Stimulated activated CD8-positive, alpha-beta memory T cell treated with anti-CD3 and anti-CD28 coated beads, Interleukin-2, amount 100 ng/mL, for 1 hour (primary cell): ENCODE measurements at places on chromosomes 1 and 21.

GRCh38 chr1:199102239-199102638, 463.4 kb downstream of the PTPRC start:
- no peak for DNase-seq

GRCh38 chr1:236523704-236524141, at the start of gene LGALS8:
Gene LGALS8, plus strand, starts transcription at chr1:236523982. Its CDS starts 2,089 bp downstream, at chr1:236526071.
- peak; percentile 76 for DNase-seq

- DNase-seq = no peak
These were observed 6.2 kb downstream of the CCDC17 start for GRCh38 chr1:45617618-45618017.

GRCh38 chr1:17260264-17260663, 11.4 kb downstream of the PADI3 start:
- DNase-seq = no peak

- DNase-seq = no peak
These were observed 16.0 kb downstream of the HTR6 start for GRCh38 chr1:19680644-19681043.

- DNase-seq = no peak
These were observed 6.9 kb downstream of the RIPK4 start for GRCh38 chr21:41759926-41760325.

DNA sequence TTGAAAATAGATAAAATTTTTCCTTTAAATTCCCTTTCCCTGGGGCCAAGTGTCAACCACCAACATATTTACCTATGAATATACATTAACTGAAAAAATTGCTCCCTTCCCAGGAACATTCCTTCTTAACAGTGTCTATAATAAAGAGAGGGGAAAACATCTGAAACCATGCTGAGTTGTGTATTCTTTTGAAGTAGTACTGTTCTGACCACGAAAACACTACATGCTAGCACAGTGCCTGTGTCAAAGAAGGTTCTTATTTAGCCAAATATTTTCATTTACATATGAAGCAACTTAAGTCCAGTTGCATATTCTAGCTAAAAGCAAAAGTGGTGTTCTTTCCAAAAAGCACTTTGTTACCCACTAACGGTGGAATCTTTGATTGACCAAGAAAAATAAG, 311.2 kb downstream of the VAV3 start:
- no peak for DNase-seq

GRCh38 chr1:214632091-214632490, 29.1 kb downstream of the CENPF start:
- DNase-seq = no peak

- no peak for DNase-seq
These were observed 45.7 kb downstream of the MTF2 start for GRCh38 chr1:93124556-93125355.

DNA sequence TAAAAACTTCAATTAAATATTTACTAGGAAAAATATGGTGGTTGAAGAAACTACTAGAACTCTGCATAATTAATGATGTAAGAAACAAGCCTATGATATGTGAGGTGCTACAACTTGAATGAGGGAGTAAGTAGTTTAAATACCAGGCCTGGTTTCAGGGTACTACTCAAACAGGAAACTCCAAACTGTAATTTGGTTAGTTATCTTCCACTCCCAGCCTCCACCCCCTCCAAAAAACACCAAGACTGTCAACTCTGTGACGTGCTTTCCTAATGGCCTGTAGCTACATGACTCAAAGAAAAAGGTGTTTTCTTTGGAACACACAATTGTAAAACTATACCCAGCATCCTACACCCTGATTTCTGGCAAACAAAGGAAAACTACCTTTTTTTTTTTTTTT, 55.9 kb upstream of the RCC1 start:
- DNase-seq = no peak

DNA sequence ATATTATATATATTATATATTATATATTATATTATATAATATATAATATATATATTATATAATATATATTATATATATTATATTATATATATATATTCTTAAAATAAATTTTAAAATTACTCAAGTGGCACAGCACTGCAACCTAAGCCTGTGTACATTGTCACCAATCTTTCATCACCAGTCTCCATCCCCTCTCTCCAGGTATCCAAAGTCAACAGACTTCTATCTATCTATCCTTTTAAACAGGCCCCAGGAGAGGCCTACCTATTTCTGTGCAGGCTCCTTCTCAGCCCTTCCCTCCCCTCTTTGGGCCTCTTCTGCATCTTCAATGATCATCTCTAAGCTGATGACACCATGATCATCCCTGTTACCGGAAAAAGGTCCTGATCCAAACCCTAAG, 111.7 kb downstream of the RHOU start:
- DNase-seq = no peak

DNA sequence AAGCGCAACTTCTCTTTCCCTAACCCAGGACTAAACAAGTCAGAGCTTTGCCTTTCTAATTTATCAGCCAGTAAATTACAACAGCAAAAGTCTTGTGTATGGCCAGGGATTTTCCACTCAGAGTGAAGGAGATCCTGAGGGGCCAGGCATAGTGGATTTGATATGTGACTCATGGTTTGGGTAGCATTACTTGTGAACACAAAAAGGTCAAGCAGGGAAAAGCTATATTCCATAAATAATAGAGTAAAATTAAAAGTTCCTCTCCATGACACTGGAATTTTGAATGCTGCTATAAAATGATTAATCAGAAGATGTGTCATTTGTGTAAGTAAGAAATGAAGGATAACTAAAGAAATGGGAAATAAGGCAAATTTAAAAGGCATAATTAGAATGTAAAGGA, 284.8 kb downstream of the HLX start:
- DNase-seq = no peak

DNA sequence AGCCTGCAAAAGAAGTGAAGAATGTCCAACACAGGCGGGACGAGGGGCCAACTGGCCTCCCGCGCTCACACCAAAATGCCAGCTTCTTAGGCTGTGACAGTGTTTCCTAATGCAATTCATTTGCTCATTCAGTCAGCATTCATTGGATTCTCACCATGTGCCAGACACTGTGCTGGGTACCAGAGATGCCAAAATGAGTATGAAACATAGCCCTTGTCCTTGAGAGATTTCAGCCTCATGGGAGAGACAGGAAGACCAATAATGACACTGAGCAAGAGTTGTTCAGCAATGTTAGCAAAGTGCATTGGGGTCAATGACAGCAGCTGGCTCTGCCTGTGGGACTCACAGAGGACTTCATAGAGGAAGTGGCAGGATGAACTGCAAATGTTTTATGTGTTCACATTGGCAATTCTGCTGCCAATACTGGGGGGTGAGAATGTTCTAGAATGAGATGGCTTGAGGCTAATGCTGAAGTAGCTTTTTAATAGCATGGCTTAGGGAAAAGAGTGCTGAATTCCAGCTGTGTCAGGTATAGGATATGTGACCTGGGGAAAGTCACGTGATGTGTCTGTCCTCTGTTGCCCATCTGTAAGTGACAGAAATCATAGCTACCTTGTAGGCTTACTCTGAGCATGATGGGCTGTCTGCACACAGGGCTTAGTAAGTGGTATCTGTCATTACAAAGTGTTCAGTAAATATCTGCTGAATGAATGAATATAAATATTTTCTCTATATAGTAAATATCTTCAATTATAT, 58.3 kb upstream of the KIF26B start:
- DNase-seq = no peak

- no peak for DNase-seq
These were observed 3.3 kb upstream of the SSBP3 start for GRCh38 chr1:54409156-54410142.

DNA sequence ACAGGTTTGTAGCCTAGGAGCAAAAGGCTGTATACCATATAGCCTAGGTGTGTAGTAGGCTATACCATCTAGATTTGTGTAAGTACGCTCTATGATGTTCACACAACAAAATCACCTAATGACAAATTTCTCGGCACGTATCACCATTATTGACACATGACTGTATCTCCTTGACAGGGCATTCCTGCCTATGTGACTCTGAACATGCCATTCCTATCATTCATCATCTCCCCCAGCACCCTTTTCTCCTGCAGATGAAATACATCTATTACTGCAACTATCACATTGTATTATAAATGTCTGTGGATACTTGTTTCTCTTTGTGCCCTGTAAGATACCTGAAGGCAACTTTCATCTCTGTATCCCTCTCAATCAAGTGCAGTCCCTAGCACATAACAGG, 29.9 kb downstream of the TP53BP2 start:
- DNase-seq = no peak

DNA sequence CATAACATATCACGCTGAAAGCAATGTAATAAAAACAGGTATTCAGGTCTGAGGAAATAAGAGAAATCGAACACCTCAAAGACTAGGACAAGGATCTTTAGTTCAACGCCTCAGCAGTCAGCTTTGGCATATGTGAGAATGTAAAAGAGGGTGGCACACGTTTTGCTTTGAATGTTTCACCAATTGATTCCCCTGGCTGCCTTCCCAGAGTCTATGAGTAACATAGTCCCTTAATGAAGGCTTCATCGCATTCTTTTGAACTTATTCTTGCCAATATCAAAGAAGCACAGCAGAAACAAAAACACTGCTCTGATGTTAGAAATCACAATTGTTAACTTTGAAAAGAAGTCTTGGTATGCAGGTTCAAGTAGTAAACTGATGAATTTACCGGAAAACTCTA, 764.8 kb downstream of the ADGRL2 start:
- no peak for DNase-seq

GRCh38 chr1:168867941-168868634, 139.1 kb upstream of the DPT start:
- no peak for DNase-seq

DNA sequence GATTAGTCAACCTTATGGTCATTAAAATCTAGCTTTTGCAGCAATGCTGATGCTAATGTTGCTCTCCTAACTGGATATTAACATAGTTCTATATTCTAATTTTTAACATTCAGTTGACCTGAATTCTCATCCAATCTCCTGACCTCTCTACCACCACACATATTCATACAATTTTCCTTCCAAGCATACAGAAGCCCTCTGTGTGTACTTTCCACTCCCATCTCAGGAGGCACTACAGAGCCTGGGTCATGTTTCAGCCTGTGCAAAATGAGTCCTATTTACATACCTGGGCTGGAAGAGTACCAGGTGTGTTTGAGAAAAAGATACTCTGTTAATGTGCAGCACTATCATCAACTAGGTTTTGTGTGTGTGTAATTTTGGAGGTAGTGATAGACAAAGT, 486.3 kb downstream of the NEGR1 start:
- DNase-seq = no peak

GRCh38 chr1:31300193-31300592, 3.4 kb downstream of the ZCCHC17 start:
- no peak for DNase-seq

DNA sequence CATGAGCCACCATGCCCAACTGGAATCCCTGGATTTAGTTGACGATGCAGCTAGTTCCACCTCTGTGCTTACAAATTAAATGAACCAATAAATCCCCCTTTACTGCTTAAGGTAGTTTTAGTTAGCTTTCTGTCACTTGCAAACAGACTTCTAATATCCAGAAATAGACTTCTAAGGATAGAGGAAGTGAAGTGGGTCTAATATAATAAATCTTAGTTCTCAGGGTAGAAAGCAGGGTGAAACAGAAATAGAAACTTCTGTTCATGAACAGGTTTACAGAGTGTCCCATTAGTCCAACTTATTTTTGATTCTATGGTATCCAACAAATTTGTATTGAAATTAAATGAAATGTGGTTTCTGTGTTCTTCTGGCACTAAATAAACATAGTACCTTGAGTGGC, 20.1 kb downstream of the BCAS2 start:
- no peak for DNase-seq

- DNase-seq = no peak
These were observed 11.1 kb downstream of the LRRC3 start for GRCh38 chr21:44466351-44466954.

DNA sequence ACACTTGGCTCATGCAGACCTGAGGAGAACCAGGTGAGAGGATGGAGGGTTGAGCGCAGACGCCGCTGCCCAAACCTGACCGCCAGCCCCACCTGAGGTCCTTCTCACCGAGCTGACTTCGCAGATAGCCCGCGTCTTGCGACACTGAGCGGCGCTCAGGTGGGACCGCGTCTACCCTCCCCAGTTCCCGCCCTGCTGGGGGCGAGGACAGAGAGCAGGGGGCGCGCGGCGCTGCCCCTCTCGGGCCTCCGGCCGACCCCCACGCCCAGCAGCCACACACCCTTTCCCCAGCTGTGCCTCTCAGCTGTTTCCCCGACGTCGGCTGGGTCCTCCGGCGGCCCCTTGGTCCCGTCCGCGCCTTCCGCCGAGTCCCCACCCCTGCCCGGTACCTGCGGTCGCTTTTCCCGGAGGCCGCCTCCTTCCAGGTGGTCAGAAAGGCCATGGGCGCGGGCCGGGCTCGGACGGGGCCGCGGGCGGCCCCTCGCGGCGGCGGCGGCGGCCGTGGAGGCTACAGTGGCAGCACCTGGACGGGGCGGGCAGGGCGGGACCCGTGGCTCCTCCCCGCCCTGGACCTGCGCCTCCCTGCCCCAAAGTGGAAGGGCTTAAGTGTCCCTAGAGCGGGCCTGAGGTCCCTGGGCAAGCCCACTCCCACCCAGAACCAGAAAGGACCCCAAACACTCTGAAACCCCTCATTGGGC, 14.4 kb upstream of the TTC39A start:
- DNase-seq = no peak

DNA sequence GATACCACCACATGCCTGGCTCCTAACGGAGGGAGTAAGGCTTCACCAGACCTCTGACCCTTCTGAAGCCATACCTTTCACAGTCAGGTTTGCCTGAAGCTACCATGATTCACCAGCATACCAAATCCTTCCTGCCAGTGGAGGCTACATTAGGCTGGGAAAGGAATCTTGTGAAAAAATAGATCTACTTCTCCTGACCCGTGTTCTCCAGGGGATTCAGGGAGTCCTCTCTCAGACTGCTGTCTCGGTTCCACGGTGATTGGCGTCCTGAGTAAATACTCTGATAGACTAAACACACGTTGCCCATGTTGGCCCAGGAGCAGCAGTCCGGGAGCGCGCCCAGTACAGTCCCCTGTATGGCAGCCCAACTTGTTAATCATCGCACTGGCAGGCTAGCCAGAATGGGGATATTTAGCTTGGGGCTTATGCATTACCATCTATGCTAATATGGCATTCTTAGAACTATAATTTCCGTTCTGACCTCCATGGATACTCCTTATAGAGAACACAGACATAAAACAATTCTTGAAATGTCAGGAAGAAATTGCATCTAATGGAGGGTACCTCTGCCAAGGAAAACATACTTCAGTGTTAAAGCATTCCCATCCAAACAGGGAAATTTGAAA, 173.2 kb downstream of the ROR1 start:
- no peak for DNase-seq

- DNase-seq = no peak
These were observed 621.0 kb upstream of the CXADR start for GRCh38 chr21:16891821-16892220.

GRCh38 chr1:155329980-155330598, 9.4 kb downstream of the RUSC1 start:
- DNase-seq = no peak

GRCh38 chr1:244439391-244440032, 12.2 kb downstream of the ADSS2 start:
- no peak for DNase-seq

- no peak for DNase-seq
These were observed 594.4 kb downstream of the MATN1 start for GRCh38 chr1:30129001-30129408.

DNA sequence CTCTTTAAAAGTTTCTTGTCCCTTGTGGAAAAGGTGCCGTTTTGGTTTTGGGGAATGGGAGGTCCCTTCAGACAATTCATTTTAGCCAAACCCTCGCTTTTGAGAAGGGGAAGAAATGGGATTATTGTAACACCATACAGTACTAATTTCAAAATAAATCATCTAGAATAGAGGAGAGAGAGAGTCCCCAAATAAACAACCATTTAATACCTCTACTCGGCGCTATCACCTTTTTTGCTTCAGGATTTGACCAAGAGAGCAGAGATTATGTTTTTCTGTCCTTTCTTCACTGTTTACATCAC, 770 bp upstream of the RC3H1 start:
- DNase-seq = no peak
